ENCODE measurements at places on chromosomes 5 and 9.

GRCh38 chr5:170368586-170368985 is 20.6 kb downstream of the KCNMB1 start:
- DNase-seq, result no peak

DNA sequence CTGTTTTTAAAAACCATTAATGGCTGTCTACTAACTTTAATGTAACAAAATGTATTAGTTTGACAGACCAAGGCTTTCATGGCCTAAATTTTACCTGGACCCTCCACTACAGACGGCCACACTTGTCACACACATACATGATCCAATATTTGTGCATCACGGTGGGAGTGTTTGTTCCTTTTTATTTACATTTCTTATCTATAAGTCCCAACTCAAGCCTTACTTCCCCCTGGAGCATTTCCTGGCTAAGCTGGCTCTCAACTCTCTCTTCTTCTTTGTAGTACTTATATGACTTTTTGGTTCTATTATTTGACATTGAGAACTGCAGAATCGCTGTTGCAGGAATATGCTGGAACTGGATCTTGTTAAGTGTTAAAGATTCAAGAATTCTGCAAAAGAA is 534.4 kb downstream of the RAB3C start:
- no peak for DNase-seq

- DNase-seq, result no peak
These were observed 46.3 kb downstream of the AOPEP start for GRCh38 chr9:94772639-94773303.

DNA sequence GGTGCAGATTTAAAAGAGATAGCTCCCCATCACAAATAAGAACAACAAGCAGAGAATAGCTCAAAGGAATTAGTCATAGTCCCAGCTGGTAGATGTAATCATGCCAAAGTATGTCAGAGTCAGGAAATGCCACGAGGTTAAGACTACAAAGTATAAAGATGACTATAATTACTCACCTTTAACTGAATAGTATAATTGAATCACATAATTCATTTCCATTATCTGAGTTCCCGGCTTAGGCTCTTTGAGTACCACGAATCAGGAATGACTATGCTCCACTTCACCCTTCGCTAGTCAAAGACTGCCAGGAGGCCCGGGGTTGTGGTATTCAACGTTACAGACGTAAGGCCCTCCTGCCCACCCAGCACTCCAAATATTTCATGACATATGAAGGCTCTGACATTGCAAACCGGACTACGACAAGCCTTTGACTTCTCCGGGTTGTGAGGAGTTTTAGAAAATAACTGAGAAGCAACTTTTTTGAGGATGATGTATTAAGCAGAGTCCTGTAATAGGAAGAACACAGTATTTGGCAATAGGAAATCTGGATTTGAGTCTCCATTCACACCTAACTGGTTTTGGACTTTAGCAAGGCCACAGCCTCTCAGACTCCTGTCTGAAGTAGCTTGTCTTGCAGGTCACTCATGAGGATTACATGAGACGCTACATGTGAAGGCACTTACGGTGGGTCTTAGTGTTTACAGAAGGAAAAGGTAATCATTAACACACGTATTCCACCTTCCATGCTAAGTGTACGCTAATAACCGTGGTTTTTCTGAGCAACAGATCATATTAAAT is 64.6 kb downstream of the ENC1 start:
- DNase-seq, result no peak

DNA sequence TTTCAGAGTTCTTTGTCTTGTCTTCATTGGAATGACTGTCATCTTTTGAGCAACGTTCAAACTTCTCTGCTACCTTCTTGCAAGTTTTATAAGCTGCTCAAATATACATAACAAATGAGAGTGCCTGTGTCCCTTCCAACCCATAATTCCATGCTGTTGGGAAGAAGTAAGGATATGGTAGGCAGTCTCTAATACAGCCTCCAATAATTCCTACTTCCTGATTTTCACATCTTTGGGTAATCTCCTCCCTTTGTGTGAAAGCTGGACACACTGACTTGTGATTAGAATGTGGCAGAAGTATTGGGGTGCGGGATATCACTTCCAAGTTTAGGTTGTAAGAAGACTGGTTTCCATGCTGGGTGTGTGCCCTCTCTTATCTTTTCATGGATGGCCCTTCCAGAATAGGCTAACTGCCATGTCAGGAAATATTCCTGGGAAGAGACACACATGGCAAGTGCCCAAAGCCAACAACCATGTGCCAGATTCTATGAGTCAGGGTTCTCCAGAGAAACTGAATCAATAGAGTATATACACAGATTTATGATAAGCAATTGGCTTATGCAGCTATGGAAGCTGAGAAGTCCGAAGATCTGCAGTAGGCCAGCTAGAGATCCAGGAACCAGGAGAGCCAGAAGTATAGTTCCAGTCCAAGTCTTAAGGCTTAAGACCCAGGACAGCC is 531.3 kb downstream of the NTRK2 start:
- DNase-seq, result no peak

GRCh38 chr5:6029811-6030271 is 348.5 kb downstream of the MED10 start:
- no peak for DNase-seq

GRCh38 chr5:157772127-157772526 is 28.6 kb downstream of the LSM11 start:
- DNase-seq, result no peak

GRCh38 chr9:86859056-86859455 is 88.2 kb downstream of the GAS1 start:
- DNase-seq, result no peak

DNA sequence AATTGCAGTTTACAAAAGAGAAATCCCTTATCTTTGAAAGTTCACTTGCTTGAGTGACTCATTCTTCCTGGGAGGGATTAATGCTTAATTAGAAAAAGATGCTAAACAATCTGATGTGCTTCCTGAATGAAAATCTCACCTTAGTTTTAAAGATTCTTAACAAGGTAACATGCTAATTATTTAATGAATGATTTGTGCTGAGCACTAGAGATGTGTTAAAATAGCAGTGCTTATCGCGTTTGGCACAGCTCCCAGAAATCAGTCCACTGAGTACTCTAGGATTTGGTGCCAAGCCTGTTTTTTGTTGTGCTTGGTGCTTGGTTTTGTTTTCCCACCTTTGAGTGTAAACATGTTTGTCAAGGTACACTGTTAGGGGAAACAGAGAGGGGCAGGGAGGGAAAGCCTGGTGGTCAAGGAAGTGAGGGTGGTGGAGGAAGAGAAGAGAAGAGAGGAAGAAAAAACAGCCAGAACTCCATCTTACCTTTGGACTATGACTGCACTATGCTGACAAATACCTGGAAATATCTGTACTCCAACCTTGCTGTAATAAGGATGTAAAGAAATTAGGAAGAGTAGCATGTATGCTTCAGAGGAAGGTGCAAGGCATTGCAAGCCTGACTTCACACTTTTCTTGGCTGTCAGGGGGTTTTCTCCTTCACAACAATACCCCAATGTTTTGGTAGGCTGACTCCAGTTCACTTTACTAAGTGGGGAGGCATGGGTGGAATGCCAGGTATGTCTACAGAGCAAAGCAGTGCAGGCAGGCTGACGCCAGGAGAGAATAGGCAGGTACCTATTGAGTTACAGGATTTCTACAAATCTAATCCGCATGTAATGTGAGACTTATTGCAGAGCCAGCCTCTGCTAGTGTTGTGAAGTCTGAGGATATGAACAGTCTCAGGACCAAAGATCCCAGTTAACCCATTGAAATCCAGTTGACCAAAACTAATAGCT is 157.2 kb upstream of the ISL1 start:
- DNase-seq, result no peak

- DNase-seq, result no peak
These were observed 41.0 kb upstream of the PRDM9 start for GRCh38 chr5:23466401-23466912.

DNA sequence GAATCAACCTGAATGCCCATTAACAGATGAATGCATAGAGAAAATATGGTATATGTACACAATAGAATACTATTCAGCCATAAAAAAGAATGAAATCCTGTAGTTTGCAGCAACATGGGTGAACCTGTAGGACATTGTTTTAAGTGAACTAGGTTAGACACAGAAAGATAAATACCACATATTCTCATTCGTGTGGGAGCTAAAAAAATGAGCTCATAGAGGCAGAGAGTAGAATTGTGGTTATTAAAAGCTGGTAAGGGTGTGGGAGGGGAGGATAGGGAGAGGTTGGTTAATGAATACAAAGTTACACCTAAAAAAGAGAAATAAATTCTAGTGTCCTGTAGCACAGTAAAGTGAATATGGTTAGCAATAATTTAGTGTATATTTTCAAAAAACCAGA is 23.5 kb downstream of the PTTG1 start:
- no peak for DNase-seq

Measured in stimulated activated CD8-positive, alpha-beta memory T cell treated with anti-CD3 and anti-CD28 coated beads, Interleukin-12 subunit alpha, Interleukin-12 subunit beta, amount 100 ng/mL, for 1 hour (primary cell).